ENCODE measurements at places on chromosomes 12 and 14. TPM values are rescaled to one million over a fixed set of nuclear protein-coding genes. Genes with fewer than 3 reads are reported as not detected.

GRCh38 chr14:21200752-21201461, 45.0 kb upstream of the OR5AU1 start:
- no peaks in the 10 kb centered on the region for H3K27me3 ChIP-seq
- H3K27ac ChIP-seq: no peak overlapping the region
- no peak overlapping the region for H3K4me3 ChIP-seq

Gene VASH1
- total RNA-seq: 41.8 TPM

DNA sequence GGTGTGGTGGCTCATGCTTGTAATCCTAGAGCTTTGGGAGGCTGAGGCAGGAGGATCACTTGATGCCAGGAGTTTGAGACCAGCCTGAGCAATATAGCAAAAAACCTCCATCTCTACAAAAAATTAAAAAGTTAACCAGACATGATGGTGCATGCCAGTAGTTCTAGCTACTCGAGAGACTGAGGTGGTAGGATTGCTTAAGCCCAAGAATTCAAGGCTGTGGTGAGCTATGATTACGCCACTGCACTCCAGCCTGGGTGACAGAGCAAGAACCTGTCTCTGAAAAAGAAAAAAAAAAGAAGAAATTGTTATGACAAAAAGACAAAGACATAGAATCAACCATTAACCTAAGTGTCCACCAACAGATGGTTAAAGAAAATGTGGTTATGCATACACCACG, 2.1 kb upstream of the ATP23 start:
- H3K27ac ChIP-seq: no peak overlapping the region
- no peaks in the 10 kb centered on the region for H3K36me3 ChIP-seq
- no peak for DNase-seq
- H3K4me1 ChIP-seq: peaks cover 39% of the 10 kb centered on the region

GRCh38 chr14:66359500-66359899, 126.7 kb upstream of the CCDC196 start:
- H3K27ac ChIP-seq: no peak overlapping the region
- H3K36me3 ChIP-seq: no peaks in the 10 kb centered on the region
- H3K27me3 ChIP-seq: peaks cover 33% of the 10 kb centered on the region
- DNase-seq: no peak
- no peaks in the 10 kb centered on the region for H3K4me1 ChIP-seq

DNA sequence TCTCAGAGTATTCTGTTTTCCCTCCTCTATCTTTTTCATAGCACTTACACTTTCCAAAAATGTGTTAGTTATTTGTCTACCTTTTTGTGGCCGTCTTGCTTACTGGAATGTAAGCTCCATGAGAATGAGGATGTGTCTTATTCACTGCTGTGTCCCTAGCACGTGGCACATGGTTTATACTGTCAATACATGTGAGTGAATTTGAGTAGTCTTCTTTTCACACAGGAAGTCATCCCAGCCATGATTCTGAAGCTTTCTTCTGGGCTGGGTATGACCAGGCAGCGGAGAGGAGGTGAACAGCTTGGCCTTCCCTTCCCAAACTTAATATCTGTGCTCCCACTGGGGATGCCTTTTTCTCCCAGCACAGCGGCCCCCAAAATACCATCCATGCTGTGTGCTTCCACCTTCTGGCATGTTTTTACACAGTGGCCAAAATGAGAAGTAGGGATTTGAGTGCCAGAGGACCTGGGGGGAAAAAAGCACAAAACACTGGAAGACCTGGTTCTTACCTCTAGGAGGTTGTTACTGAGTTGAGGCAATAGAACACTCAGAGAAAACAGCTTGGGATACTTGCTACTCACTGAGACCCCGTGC, 10.3 kb downstream of the PLEKHG3 start:
- no peak overlapping the region for H3K4me3 ChIP-seq
- peaks cover 70% of the 10 kb centered on the region for H3K4me1 ChIP-seq
- H3K27me3 ChIP-seq: no peaks in the 10 kb centered on the region
- no peak for DNase-seq

Measured in chondrocyte (in vitro differentiated cells).